ENCODE measurements at places on chromosomes 13 and 19.

DNA sequence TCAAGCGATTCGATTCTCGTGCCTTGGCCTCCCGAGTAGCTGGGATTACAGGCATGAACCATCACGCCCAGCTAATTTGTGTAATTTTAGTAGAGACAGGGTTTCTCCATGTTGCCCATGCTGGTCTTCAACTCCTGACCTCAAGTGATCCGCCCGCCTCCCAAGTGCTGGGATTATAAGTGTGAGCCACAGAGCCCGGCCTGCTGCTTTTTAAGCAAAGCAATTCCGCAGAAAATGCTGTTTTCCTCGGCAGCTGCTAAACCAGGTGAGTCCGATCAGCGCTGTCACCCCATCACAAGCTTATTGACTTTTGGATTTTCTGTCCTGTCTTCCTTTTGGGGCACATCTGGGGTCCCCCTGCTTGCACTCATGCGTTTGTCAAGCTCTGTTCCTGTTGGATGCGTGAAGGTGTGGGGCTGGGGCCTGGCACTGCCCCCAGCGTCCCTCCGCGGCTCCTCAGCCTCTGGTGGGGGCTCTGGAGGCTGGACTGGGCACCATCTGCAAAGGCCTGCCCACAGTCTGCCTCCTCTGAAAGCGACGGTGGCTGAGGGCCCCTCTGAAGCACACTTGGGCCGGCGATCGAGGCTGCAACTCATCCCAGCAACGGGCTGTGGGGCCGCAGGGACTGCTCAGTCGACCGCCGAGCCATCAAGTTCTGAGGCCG lies 25.7 kb downstream of the CEBPG start:
- DNase-seq: no peak

DNA sequence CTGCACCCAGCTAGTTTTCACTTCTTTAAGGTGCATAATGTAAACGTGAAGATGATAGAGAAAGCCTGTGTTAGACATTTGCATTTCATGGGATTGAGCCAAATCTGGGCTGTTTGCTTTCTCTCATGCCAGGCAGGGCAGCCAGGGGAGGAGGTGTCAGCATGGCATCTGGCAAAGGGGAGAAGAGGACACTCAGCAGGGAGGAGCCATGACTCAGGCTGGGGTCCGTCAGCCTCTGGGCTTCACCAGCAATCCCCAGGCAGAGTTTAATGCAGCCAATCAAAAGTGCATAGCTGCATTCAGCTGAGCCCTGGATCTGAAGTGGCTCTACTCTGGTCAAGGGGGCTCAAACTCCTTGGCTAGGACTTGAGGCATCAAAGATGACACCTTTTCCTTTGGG lies 23.5 kb downstream of the EBPL start:
- no peak for DNase-seq

GRCh38 chr19:6065685-6066374 lies 44.5 kb downstream of the RFX2 start:
- peak; percentile 81 for DNase-seq

- DNase-seq: peak; percentile 84
These were observed at the start of gene PVR for GRCh38 chr19:44643605-44644401. Gene PVR (plus strand): TSS chr19:44643910. CDS start chr19:44644097, 187 bp downstream.

GRCh38 chr13:44259045-44260027 lies 114.3 kb upstream of the SERP2 start:
- DNase-seq: peak; percentile 78

GRCh38 chr19:40216013-40216776 lies 2.0 kb downstream of the TTC9B start:
- no peak for DNase-seq

- DNase-seq: no peak
These were observed 21.2 kb upstream of the OBI1 start for GRCh38 chr13:78680115-78680561.

- DNase-seq: no peak
These were observed 129.4 kb downstream of the SPRY2 start for GRCh38 chr13:80211566-80211965.

- DNase-seq: no peak
These were observed 15.0 kb downstream of the MRPS12 start for GRCh38 chr19:38945562-38946228.

DNA sequence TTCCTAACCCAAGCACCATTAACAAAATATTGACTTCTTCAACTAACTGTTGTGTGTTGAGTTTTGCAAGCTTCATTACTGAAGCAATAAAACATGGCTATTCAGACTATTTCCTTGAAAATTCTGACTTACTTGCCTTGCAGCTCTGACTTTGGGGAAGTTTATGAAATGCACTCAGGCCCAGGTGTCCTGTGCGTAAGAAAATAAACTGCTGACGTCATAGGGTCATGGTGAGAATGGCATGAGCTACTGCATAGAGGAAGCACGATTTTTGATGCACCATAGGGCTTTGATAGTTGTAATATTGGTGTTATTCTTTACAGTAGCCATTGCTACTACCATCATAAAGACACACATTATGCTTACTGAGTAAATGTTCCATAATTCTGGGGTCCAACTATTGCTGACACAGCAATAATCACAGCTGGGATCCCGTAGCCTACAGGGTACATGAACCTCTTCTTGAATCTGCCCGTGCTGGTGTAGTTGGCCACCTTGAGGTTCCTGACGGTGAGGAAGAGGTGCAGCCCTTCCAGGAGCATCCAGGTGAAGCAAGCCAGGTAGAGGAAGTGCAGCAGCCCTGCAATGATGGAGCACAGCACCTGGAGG lies 57.9 kb downstream of the MBD3L2B start:
- no peak for DNase-seq

DNA sequence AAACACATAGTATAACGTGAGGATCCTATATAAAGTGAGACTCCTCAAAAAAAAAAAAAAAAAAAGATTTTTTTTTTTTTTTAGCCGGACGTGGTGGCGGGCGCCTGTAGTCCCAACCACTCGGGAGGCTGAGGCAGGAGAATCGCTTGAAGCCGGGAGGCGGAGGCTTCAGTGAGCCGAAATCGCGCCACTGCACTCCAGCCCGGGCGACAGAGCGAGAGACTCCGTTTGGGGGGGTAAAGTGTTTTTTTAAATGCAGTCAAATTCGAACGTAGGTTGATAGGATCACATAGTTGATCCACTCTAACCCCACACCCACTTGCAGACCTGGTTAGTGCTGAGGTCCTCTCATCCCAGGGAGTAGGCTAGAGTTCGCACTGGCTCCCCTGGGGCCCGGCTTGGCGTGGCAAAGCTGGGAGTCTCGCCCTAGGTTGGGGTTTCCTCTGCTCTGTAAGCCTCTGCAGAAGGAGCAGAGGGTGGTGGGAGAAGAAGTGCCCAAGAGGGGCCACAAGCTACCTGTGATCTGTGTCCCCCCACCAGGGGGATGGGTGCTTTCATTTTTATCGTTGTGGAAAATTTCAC lies 6.5 kb downstream of the RNF225 start:
- no peak for DNase-seq

DNA sequence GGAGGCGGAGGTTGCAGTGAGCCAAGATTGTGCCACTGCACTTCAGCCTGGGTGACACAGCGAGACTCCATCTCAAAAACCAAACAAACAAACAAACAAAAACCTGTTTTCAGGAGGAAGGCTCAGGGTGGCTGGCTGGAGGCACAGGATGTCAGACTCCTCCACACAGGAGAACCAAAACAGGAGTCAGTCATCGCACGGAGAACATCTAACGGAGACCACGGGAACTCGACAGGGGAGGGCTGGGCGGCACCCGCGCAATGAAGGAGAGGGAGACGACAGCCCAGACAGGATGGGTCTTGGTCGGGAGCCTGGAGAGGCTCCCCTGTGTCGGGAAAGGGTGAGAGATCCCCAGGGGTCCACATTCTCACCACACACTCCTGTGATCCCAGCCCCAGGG lies 20.8 kb upstream of the SLC7A9 start:
- DNase-seq: no peak

- no peak for DNase-seq
These were observed 89.1 kb downstream of the WASF3 start for GRCh38 chr13:26646603-26647002.

DNA sequence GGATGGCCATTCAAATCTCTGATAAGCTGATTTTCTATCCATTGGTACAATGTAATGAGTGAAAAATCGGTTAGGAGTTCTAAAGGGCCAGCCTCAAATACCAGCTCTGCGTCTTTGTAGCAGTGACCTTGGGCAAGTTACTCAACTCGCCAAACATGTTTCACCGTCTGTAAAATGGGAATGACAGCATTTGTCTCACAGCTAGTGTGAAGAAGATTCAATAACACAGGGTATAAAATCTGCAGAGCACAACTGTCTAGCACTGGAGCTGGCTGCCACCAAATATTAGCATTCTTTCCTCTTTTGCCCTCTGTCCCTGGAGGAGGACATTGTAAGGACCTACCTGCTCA lies 22.1 kb upstream of the SERP2 start:
- no peak for DNase-seq

- no peak for DNase-seq
These were observed 607.4 kb downstream of the GPC6 start for GRCh38 chr13:93834051-93834450.

- no peak for DNase-seq
These were observed 404.2 kb downstream of the COG6 start for GRCh38 chr13:40059540-40060232.

- DNase-seq: no peak
These were observed 412 bp downstream of the IRS2 start for GRCh38 chr13:109785892-109786450.

DNA sequence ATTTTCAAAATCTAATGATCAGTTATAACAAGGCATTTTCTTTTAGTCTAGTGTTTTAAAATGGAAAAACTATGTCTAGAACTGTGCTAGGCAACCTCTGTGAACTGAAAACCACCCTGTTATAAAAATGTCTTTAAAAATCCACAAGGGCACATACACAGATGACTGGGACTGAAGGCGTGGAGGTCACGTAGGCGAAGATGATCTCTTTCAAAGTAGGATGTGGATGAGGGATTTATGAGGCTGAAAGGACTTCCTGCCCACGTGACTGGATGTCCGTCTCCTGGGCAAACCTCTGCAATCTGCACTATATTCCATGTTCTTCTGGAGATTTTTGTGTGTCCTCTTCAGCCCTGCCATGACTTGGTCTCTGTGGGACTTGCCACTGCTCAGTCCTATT lies 84.2 kb upstream of the ZNF536 start:
- DNase-seq: no peak

DNA sequence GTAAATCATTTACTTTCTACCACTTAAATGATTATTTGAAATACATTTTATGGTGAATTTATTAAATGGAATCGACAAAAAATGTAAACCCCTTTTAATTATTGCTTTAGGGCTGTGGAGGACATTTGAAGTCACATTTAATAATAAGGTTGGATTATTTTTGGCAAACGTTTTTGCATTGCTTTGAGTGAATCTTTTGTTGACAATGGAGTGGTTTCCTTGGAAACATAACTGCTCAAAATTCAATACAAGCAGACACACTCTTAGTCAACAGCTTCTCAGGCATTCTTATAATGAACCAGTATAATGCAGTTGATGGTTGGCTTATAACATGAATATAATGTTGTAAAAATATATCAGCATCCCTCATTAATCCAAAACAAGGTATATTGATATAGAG lies 104.7 kb downstream of the DCLK1 start:
- DNase-seq: no peak

- no peak for DNase-seq
These were observed 32.9 kb downstream of the NAXD start for GRCh38 chr13:110648146-110648819.

DNA sequence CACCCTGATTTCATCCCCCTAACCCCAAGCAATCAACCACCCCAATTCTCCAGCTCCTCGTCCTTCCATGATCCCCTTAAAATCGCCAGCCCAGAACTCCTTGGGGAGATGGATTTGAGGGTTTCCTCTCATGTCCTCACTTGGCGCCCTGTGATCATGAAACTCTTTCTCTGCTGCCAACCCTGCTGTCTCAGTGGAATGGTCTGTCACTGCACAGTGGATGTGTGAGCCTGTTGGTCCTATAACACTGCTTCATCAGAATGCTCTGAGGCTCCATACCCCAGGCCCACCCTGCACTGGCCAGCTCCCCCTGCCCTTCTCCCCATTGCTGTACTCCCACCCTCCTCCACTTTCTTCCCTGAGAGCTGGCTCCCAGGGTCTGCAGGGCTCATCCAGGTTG lies 12.6 kb upstream of the ZNF792 start:
- no peak for DNase-seq

Data from fibroblast of skin of right biceps (primary cell).